ENCODE measurements at places on chromosomes 13 and 19. TPM values are rescaled to one million over a fixed set of nuclear protein-coding genes. Genes with fewer than 3 reads are reported as not detected.

ERICH4 gene
- polyA plus RNA-seq, result 0.19 TPM

PSG6 gene
- not detected for polyA plus RNA-seq

CEACAM19 gene
- 7.3 TPM for polyA plus RNA-seq

AP1M1 gene
- 42.4 TPM for polyA plus RNA-seq

LHB gene
- polyA plus RNA-seq, result not detected

OR2Z1 gene
- not detected for polyA plus RNA-seq

DACH1 gene
- polyA plus RNA-seq, result 5.7 TPM

NPAS1 gene
- polyA plus RNA-seq, result 1.7 TPM

ZNF112 gene
- 6.3 TPM for polyA plus RNA-seq

PTGIR gene
- polyA plus RNA-seq, result not detected

ZNF418 gene
- polyA plus RNA-seq, result 18.9 TPM

IER2 gene
- 45.2 TPM for polyA plus RNA-seq

C3 gene
- 14.2 TPM for polyA plus RNA-seq

All from muscle of arm (tissue), 14 donors.